Right atrium auricular region (tissue), 2 donors: ENCODE measurements at places on chromosomes 11 and 22. TPM values are rescaled to one million over a fixed set of nuclear protein-coding genes. Genes with fewer than 3 reads are reported as not detected.

DNA sequence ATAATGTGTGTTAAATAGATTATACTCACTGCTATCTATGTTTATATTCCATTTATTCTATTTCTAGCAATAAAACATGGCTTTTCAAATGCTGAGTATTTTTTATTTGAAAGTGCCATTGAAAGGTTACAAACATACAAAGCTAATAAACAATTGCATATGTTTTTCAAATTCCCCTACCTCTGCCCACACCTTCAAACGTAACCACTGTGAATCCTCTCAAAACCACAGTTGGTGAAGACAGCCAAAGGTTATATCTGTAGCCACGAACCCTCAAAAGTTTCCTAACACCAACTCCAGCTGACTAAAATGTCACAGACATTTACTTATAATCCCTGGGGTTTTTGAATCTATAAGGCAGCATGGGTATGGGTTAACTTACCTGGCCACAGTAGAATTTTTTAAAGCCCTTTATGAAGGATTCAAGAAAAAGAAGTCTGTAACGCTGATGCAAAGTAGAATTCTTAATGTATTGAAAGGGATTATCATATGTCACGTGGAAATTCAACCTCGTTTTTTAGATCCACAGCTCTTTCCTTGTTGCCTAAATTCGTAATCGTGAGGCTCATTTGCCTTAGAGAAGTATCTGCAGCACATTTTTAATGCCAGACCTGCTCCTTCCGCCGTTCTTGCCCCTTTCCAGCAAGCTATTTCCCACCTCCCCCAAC is 122.5 kb upstream of the ZC3H12C start:
- no peak for DNase-seq
- H3K4me3 ChIP-seq: no peak overlapping the region
- H3K4me1 ChIP-seq: no peaks in the 10 kb centered on the region
- no peak overlapping the region for H3K27ac ChIP-seq

POU2AF3 gene
- not detected for total RNA-seq

DNA sequence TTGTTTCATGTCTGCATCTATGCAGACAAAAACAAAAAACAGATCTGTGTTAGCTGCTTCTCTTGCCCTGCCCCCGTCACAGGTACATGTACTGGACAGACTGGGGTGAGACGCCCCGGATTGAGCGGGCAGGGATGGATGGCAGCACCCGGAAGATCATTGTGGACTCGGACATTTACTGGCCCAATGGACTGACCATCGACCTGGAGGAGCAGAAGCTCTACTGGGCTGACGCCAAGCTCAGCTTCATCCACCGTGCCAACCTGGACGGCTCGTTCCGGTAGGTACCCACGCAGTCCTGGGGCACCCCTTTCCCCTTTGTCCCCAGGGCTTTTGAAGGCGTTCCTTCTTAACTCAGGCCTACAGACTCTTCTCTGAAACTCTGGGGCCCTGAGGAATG is 45.2 kb downstream of the LRP5 start:
- H3K27me3 ChIP-seq: no peaks in the 10 kb centered on the region
- no peak overlapping the region for H3K4me3 ChIP-seq
- peak overlapping the region; percentile 53 for H3K27ac ChIP-seq

RFPL3 gene
- not detected for total RNA-seq

DNA sequence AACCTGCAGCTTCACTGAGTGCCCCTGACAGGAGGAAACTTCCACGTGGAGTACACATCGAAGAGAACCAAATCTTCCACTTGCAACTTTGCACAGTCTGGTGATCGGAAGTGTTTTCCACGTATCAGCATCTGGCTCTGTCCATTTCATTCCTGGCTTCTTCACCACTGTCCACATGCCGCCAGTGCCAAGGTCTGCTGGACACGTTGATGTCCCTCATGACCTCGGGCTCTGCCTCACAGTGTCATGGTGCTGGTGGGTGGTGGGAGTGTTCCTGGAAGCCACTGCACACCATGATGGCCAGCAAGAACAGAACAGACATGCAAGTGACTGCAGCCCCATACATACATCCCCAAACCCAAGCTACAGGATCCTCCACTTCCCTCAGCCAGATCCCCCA is 48.4 kb downstream of the WNT11 start:
- no peaks in the 10 kb centered on the region for H3K36me3 ChIP-seq
- no peak overlapping the region for H3K4me3 ChIP-seq

- no peak overlapping the region for H3K27ac ChIP-seq
- no peaks in the 10 kb centered on the region for H3K36me3 ChIP-seq
- H3K4me3 ChIP-seq: no peak overlapping the region
- H3K27me3 ChIP-seq: no peaks in the 10 kb centered on the region
- no peak for DNase-seq
Observed at GRCh38 chr22:22587577-22588188, 28.6 kb upstream of the PRAME start.

DNA sequence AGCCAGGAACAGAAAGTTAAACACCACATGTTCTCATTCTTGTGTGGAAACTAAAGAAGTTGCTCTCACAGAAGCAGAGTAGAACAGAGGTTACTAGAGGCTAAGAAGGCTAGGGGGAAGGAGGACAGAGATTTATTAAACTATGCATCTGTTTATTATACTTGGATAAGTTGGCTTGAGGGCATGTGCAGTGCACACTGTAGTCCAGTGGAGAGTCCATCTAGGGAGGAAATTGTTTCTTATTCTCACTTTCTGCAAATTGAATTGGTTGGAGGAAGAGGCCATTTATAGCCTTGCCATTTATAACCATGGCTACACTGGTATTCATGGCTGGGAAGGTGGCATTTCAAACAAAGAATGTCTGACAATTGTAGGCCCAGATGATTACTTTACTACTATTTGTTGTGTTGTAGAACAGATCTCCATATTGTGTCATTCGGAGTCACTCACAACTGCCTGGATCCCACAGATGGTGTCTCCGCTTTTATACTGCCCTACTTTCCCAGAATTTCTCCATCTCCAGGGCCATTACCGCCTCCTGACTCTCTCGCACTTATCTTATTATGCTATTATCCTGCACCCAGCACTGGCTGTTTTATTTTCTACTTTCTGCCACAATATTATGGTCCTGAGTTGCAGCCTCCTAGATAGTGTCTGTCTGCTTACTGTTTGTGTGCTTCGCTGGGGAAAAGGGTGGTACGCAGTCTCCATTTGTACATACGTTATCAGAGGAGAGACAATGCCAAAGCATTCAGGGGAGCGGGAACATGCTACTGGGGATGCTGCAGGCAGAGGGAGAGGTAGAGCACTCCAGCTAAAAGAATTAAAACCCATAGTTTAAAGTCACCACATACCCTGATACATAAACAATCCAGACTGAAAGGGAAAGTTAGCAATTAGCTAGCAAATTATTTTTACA is 169.3 kb upstream of the BLID start:
- DNase-seq: no peak
- H3K36me3 ChIP-seq: no peaks in the 10 kb centered on the region
- H3K27ac ChIP-seq: no peak overlapping the region
- no peaks in the 10 kb centered on the region for H3K4me1 ChIP-seq
- H3K27me3 ChIP-seq: no peaks in the 10 kb centered on the region

GRCh38 chr11:125247431-125247830 is 82.9 kb downstream of the PKNOX2 start:
- H3K27ac ChIP-seq: no peak overlapping the region
- no peak for DNase-seq
- no peaks in the 10 kb centered on the region for H3K4me1 ChIP-seq
- H3K27me3 ChIP-seq: no peaks in the 10 kb centered on the region
- no peak overlapping the region for H3K4me3 ChIP-seq

DNA sequence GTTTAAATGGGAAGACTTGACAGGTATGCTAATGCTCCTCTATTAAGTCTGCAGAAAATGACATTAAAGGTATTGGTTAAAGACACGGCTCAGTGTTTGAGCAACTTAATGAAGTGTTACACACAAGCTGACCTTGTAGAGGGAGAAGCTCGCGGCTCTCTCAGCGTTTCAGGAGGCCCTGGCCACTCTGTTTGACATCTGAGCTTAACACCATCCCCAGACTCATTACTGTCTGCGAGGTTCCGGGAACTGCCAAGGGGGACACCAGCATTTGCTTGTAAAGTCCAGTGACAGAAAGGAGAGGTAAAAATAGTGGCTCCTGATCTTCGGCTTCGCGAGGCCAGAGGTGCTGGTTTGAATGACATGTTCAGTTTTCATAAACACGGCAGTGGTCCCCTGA is 540.7 kb upstream of the CADM1 start:
- no peaks in the 10 kb centered on the region for H3K27me3 ChIP-seq
- no peaks in the 10 kb centered on the region for H3K36me3 ChIP-seq
- no peak overlapping the region for H3K4me3 ChIP-seq
- H3K27ac ChIP-seq: no peak overlapping the region
- no peak for DNase-seq

GRCh38 chr11:121610706-121611105 is 157.9 kb upstream of the SORL1-AS1 start:
- H3K4me1 ChIP-seq: no peaks in the 10 kb centered on the region
- no peaks in the 10 kb centered on the region for H3K36me3 ChIP-seq
- H3K27me3 ChIP-seq: no peaks in the 10 kb centered on the region
- no peak overlapping the region for H3K27ac ChIP-seq
- no peak for DNase-seq

DNA sequence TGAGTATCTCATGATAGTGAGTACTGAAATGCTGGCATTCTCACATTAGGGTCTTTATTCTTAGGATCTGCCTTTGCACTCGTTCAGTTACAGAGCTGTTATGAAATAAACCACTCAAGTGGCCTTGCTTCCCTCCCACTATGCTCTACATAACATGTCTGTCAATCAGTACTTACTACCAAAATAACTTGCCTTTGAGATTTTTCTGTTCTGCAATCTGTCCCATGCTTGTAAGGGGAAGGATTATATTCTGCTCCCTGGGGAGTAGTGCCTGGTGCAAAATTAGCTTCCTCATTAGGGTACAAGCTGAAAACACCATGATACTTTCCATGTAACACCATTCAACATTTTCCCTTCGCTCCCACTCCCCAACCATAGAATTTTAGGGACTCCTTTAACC is 1.9 kb upstream of the GRAP2 start:
- H3K4me3 ChIP-seq: no peak overlapping the region
- no peaks in the 10 kb centered on the region for H3K4me1 ChIP-seq
- H3K27ac ChIP-seq: no peak overlapping the region
- no peaks in the 10 kb centered on the region for H3K36me3 ChIP-seq
- DNase-seq: no peak

DNA sequence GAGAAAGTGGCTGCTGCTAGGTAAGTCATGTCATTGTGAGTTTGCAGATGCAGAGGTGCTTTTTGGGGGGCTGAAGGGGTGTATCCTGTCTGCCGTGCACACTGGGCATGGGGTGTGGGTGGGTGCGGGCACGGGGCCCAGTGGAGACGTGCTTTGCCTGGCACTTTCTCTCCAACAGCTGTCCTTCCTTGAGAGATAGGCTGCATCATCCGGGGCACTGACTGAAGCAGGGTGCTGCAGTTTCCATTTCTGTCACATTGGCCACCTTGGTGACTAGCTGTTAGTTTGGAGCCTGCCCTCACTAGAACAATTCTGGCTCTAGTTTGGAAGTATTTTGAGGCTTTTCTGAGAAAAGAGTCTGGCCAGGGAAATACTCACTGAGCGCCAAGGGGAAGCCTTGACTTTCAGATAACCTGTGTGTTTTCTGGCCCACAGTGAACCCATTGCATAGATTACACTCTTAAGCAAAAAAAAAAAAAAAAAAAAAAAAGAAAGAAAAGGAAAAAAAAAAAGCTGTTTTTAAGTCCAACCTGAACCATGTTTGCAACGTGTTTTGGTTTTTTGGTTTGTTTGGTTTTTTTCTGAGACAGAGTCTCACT is 219.2 kb downstream of the NAV2 start:
- no peak overlapping the region for H3K4me3 ChIP-seq
- no peak overlapping the region for H3K27ac ChIP-seq
- DNase-seq: no peak
- peaks cover 20% of the 10 kb centered on the region for H3K36me3 ChIP-seq
- no peaks in the 10 kb centered on the region for H3K27me3 ChIP-seq

OR5A1 gene
- not detected for total RNA-seq

- no peak overlapping the region for H3K4me3 ChIP-seq
- no peaks in the 10 kb centered on the region for H3K4me1 ChIP-seq
- H3K27me3 ChIP-seq: no peaks in the 10 kb centered on the region
- H3K27ac ChIP-seq: no peak overlapping the region
- H3K36me3 ChIP-seq: no peaks in the 10 kb centered on the region
- DNase-seq: no peak
Observed at GRCh38 chr11:124930799-124931198, 5.0 kb downstream of the HEPACAM start.

DNA sequence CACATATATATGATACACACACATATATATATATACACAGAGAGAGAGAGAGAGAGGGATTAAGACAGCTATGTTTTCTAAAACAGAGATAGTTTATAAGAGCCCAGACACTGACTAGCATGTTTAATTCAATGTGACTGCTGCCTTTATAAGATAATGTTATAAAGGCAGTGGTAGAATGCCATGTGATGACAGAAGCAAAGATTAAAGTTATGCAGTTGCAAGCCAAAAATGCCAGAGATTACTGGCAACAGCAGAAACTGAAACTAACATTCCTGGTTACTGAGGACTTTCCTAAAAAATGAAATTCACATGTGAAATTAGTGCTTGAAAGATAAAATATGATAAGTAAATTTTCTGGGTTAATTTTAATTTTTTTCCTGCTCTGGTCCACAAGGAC is 1888.9 kb downstream of the LRRC4C start:
- H3K27me3 ChIP-seq: no peaks in the 10 kb centered on the region
- H3K4me3 ChIP-seq: no peak overlapping the region
- no peaks in the 10 kb centered on the region for H3K4me1 ChIP-seq
- H3K27ac ChIP-seq: no peak overlapping the region
- no peaks in the 10 kb centered on the region for H3K36me3 ChIP-seq

GRCh38 chr11:41781441-41781840 is 322.0 kb upstream of the LRRC4C start:
- H3K27me3 ChIP-seq: no peaks in the 10 kb centered on the region
- no peak for DNase-seq
- no peaks in the 10 kb centered on the region for H3K4me1 ChIP-seq
- H3K36me3 ChIP-seq: no peaks in the 10 kb centered on the region
- H3K27ac ChIP-seq: no peak overlapping the region

DNA sequence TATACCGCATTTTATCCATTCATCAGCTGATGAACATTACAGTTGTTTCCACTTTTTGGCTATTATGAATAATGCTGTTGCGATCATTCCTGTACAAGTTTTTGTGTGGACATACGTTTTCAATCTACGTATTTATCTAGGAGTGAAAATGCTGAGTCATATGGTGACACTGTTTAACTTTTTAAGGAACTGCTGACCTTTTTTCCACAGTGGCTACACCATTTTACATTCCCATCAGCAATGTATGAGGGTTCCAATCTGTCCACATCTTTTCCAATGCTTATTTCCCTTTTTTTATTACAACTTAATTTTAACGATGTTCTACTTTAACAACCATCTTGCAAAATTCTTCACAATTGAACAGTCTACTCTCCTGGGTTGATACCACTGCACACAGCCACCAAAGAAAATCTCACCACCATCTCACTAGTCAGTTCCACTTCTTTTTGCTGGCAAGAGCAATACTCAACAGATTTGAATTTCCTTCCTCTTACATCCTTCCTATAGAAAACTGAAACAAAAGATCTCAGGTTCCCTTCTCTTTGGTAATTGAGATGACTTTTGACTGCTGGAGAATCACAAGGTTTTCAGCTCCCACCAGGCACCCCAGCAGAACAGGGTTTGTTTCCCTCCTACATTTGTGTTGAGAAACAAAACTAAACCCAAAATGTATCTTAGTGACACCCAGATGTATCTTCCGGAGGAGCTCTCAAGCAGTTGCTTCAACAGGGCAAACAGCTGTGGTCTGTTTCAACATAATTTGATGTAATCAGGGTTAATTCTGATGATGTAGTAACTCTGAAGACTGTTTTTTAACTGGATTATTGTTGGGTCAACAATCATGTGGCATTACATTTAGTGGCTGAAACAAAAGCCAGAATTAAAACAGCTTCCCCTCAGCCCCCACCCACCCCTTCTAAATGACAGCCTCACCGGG is 7.0 kb upstream of the GAB2 start:
- H3K4me3 ChIP-seq: no peak overlapping the region
- H3K27ac ChIP-seq: no peak overlapping the region
- H3K27me3 ChIP-seq: no peaks in the 10 kb centered on the region
- H3K4me1 ChIP-seq: peaks cover 15% of the 10 kb centered on the region
- H3K36me3 ChIP-seq: no peaks in the 10 kb centered on the region
- no peak for DNase-seq
